ENCODE measurements at places on chromosomes 3 and 15. TPM values are rescaled to one million over a fixed set of nuclear protein-coding genes. Genes with fewer than 3 reads are reported as not detected.
A peak's percentile ranks its signal among the peaks of the same experiment; 100 is the strongest.

- peak overlapping the region; percentile 89 for H3K4me3 ChIP-seq
- no peaks in the 10 kb centered on the region for H3K27me3 ChIP-seq
- peaks cover 7% of the 10 kb centered on the region for H3K36me3 ChIP-seq
Observed at GRCh38 chr15:63506537-63507035, 2.2 kb downstream of the USP3 start.

DNA sequence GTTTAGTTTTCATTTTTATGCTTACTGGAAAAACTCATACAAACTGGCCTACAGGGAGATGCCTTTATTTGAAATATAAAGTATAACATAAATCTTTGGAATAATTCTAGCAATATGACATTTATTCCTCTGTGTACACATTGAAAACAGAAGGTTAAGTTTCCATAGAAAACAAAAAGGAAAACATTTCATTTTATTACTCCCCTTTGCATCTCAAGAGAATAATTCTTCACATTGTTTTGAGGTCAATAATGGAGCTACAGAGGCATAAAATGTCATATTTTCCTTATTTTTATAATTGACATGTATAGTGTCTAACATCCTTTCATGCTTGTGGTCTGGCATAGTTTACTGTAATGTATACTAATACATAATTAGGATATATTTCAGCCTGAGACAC lies 187.6 kb upstream of the AGTR1 start:
- H3K36me3 ChIP-seq = no peaks in the 10 kb centered on the region
- no peak for DNase-seq
- H3K4me3 ChIP-seq = no peak overlapping the region
- H3K27me3 ChIP-seq = no peaks in the 10 kb centered on the region
- H3K4me1 ChIP-seq = no peaks in the 10 kb centered on the region

DNA sequence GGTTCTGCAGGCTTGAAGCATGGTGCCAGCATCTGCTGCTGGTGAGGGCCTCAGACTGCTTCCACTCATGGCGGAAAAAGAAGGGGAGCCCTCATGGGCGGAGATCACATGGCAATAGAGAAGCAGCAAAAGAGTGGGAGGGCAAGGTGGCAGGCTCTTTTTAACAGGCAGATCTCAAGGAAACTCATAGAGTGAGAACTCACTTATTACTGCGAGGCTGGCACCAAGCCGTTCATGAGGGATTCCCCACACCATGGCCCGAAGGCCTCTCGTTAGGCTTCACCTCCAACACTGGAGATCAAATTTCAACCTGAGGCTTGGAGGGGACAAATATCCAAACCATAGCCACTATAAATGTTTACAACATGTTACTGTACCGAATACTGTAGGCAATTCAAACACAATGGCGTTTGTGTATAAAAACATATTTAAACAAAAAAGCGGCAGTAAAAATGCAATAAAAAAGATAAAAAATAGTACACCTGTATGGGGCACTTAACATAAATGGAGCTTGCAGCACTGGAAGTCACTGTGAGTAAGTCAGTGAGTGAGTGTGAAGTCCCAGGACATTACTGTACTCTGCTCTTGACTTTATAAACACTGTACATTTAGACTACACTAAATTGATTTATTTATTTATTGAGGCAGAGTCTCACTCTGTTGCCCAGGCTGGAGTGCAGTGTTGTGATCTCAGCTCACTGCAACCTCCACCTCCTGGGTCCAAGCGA lies 18.8 kb upstream of the MOBP start:
- H3K27ac ChIP-seq = no peak overlapping the region
- H3K4me3 ChIP-seq = no peak overlapping the region
- DNase-seq = no peak
- H3K36me3 ChIP-seq = no peaks in the 10 kb centered on the region
- peaks cover 19% of the 10 kb centered on the region for H3K27me3 ChIP-seq

DNA sequence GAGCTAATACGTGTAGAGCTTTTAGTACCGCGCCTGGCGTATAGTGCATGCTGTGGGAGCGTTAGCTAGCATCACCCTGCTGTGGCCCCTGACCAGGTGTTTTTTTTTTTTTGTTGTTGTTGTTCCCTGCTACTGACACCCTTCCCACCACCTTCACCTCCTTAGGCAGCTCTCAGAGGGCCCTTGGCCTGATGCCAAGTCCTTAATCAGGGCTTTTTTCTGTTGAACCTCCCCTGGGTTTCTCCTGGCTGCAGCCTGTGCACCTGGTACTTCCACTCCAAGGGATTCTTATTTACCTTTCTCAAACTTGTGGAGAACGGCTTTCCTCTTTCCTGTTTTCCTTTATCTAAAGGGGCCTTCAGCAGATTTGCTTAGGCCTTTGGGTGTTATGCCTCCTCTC lies 53.3 kb downstream of the SLC7A14 start:
- no peaks in the 10 kb centered on the region for H3K36me3 ChIP-seq
- no peak overlapping the region for H3K27ac ChIP-seq
- H3K4me1 ChIP-seq = no peaks in the 10 kb centered on the region
- H3K27me3 ChIP-seq = peaks cover 22% of the 10 kb centered on the region
- DNase-seq = no peak

DNA sequence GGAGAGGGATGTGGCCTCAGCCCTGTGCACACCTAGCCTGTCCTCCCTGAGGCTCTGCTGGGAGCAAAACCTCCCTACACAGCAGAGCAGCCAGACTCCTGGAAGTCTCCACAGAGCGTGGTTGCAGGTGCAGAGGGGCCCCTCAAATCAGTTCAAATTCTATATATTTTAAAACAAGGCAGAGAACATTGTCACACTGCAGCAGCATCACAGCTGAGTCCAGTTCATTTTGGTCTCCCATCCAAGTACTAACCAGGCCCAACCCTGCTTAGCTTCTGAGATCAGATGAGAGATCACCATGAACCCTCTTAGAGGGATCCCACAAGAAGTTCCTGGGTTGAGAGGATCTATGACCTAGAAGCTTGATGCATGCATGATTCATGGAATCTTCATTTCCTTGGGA lies 331.0 kb upstream of the RGMA start:
- no peaks in the 10 kb centered on the region for H3K4me1 ChIP-seq
- no peak overlapping the region for H3K4me3 ChIP-seq
- H3K36me3 ChIP-seq = no peaks in the 10 kb centered on the region
- no peak overlapping the region for H3K27ac ChIP-seq

DNA sequence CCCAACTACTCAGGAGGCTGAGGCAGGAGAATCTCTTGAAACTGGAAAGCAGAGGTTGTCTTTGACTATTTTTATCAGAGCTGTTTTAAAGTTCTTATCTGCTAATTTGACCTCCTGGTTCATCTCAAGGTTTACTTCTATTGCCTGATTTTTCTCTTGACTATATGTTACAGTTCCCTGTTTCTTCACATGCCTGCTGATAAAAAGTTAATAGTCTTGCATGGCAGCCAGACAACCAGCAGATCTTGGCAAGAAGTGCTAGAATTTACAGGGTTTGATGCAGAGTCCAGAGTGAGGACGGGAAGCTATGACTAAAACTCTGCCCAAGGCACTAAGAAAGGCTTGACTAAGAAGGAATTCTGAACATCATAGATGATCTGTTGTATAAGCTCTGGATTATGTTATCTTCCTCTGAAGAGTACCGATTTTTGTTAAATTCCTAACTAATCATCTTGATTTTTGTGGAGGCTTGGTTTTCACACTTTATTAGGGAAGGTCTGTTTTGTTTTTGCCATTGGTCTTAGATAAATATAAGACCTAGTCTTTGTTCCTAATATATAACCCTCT lies 85.9 kb downstream of the CHSY1 start:
- H3K27ac ChIP-seq = no peak overlapping the region
- peaks cover 46% of the 10 kb centered on the region for H3K36me3 ChIP-seq
- no peak for DNase-seq
- no peaks in the 10 kb centered on the region for H3K27me3 ChIP-seq
- peaks cover 49% of the 10 kb centered on the region for H3K4me1 ChIP-seq
- no peak overlapping the region for H3K4me3 ChIP-seq

CYP1A2 gene
- total RNA-seq = not detected

SETD5 gene
- total RNA-seq = 148 TPM
